ENCODE measurements at places on chromosomes 6 and 20. TPM values are rescaled to one million over a fixed set of nuclear protein-coding genes. Genes with fewer than 3 reads are reported as not detected.

Gene CST5
- total RNA-seq: 0.13 TPM

Gene PKIG
- 65.7 TPM for total RNA-seq

Gene TRIM10
- total RNA-seq: not detected

Gene RAB44
- 0.13 TPM for total RNA-seq

Gene ADAT2
- 14.0 TPM for total RNA-seq

Gene TRAPPC3L
- not detected for total RNA-seq

Gene PRRT1
- 0.78 TPM for total RNA-seq

Gene HEY2
- total RNA-seq: not detected

Gene SYNDIG1
- total RNA-seq: 1.8 TPM

Gene CDH4
- 21.2 TPM for total RNA-seq

Gene AGPAT4
- 6.6 TPM for total RNA-seq

Gene SNPH
- 8.1 TPM for total RNA-seq

Gene LY6G6D
- not detected for total RNA-seq

Gene ZNF337
- total RNA-seq: 7.1 TPM

Gene SF3B5
- 171 TPM for total RNA-seq

Gene BPI
- total RNA-seq: 0.13 TPM

Gene EYS
- total RNA-seq: not detected

Gene MRAP2
- 0.13 TPM for total RNA-seq

Gene IBTK
- 31.3 TPM for total RNA-seq

Gene SLC26A8
- not detected for total RNA-seq

Gene UBD
- total RNA-seq: 0.13 TPM

Gene GRM4
- total RNA-seq: not detected

Gene MYT1
- total RNA-seq: not detected

Gene MAPK13
- 5.7 TPM for total RNA-seq

Gene CCN6
- not detected for total RNA-seq

Gene DLK2
- total RNA-seq: 1.8 TPM

Gene NHSL1
- 15.1 TPM for total RNA-seq

Gene RHAG
- total RNA-seq: not detected

Gene HLA-DMB
- total RNA-seq: not detected

Gene ERGIC3
- total RNA-seq: 311 TPM

Gene RNF217
- total RNA-seq: 11.1 TPM

Gene APOBEC2
- total RNA-seq: not detected

Gene AVP
- not detected for total RNA-seq

Gene PKHD1
- under 0.01 TPM for total RNA-seq

Gene DBNDD2
- total RNA-seq: 2.6 TPM

Data from epithelial cell of alveolus of lung (primary cell).